GOT3 (cell line): ENCODE measurements at places on chromosomes 3 and 15.

DNA sequence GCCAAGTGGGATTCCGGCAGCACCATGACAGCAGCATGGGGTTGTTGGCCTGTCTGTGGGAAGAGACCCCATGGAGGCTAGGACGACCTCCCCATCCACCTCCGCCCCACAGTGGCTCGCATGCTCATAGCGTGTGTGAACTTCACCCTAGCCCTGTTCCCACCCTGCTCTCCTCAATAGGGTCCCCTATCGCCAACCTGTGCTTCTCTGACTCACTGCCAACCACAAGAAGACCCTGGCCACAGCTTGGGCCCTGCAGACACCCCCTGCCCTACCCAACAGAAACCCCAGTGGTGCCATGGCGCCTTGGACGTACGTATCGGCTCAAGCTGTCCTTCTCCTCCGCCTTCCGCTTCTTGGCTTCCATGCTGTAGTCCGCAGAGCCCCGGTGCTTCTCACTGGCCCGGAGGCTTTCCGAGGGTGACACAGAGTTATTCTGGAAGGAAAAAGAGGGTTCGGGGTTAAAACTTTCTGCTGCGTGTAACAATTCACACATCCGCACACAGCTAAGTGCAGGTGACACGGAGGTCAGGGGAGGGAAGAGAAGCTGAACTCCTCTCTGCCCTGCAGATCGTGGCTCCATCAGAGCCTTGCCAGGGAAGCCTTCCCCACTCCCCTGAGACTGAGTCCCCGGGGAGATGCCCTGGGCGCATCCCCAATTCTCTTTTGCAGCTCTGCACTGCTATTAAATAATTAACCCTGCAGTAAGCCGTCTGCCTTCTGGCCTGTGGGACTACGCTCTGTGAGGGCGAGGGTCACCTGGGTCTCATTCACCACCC is 37.3 kb downstream of the TLE3 start:
- DNase-seq = no peak

DNA sequence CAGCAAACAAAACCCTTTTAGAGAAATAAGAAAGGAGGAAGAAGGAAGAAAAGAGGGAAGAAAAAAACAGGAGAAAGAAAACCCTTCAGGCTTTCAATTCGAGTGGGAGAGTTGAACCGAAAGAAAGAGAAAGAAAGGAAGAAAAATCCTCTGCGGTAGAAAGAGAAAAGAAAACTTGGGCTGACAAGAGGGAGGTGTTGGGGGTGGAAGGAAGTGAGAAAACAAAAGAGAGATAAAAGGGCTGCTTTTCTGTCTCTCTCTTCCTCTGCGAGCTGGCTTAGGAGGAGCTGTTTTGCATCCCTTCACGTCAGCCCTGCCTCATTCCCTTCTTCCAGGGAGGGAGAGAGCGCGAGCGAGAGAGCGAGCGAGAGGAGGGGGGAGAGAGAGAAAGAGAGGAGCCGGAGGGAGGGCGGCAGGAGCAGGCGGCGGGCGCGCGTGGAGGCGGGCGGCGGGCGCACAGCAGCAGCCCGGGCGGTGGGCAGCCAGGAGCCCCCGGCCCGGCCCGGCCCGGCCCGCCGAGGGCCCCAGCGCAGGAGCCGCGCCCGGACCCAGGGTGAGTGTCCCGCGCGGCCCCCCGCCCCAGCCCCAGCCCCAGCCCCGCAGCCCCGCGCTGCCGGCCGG is at the start of gene ZNF710:
ZNF710 (plus strand) TSS at position 263 of the 621 bp plus-strand sequence. CDS start 65,814 bp downstream, outside the sequence.
- DNase-seq = no peak

DNA sequence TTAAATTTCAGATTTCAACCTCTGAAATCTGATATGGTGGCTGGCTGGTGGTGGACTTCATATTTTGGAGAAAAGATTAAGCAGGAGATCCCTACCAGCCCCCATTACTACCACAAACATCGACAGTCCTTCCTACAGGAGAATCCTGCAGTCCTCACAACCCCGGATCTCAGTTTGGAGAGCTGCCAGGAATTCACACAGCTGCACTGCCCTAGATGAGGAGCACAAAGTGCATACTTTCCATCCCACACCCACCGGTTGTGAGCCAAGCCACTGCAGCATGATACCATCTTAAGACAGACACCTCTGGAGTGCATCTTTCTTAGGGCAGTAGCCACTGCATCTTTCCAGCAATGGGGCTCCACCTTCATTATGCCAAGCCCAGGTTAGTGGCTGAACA is 185.5 kb upstream of the GPR149 start:
- DNase-seq = no peak

- DNase-seq = no peak
These were observed 127.1 kb downstream of the KCNMB2 start for GRCh38 chr3:178663201-178663934.

- DNase-seq = no peak
These were observed 4.8 kb upstream of the CSPG5 start for GRCh38 chr3:47583320-47584075.

DNA sequence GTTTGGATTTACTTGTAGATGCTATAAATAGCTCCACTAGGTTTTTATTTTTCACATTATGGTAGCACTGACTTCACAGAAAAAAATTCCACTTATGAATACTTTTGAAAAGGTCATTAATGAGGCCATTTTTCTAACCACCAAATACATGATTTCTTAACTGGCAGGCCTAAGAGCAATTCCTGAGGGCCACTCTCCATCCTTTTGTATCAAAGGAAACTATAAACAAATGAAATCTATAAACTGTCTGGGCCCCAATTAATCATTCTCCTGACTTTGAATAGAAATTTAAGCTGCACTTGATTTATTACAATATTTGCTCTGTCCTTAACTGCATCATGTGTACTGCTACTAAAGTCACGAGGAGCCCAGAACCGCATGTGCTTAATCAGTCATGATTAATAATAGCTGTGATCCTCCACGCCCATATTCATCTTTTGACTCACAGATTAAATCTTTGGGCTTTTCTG is 25.1 kb upstream of the MTMR10 start:
- DNase-seq = no peak

DNA sequence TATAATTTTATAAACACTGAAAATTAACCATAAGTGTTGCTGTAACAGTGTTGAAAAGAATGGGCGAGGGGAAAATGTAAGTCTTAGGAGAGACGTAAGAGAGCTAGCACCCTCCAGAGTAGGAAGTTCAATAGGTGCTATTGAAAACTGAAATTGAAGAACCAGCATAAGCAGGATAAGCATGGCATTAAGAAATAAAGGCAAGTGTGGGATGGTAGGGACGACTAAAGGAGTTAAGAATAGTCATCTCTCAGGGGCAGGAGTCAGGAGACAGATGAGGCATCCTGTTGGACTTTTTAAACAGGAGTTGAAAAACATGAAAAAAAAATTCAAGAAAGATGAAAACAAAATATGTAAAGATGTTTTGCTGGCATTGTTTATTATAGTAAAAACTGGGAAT is 43.5 kb downstream of the ABHD2 start:
- no peak for DNase-seq

- DNase-seq = no peak
These were observed 26.8 kb upstream of the CHRM5 start for GRCh38 chr15:33941279-33942063.
